ENCODE measurements at places on chromosomes 6 and 20.

DNA sequence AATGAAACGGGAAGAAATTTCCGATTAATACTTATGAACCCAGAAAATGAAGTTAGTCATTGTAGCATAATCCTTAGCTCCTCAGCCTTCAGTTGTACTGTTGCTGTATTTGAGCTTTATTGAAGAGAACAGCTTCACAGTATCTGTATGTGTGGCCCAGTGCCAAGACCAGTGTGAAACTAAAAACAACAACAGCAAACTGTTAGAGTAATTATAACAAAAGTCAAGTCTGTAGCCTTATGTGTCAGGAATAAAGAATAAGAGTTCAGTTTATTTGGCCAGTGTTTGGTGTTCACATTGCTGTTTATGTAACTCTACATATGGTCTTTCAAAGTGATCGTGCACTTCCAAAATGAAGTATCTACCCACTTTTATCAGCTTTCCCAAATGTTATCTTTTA lies 70.9 kb downstream of the ARID1B start:
- no peak for DNase-seq

DNA sequence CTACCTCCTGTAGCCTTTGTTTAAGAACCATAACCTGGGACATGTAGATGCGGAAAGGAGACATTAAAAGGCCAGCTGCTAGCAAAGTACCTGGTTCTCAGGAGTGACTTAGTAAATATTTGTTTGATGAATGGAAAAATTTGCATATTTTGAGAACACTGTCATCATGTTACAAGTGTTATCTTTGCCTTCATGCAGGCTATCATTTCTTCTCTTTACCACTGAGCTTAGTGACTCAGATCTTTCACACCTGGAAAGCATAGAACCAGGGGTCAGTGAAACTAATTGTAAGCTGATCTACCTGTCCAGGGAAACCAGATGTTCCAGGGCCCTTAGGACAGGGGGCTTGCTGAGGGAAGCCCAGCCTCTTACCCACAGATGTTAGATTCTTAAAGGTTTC lies 5.4 kb downstream of the ZFP57 start:
- DNase-seq, result no peak

- no peak for DNase-seq
Measured at GRCh38 chr6:103273048-103273447, 1586.7 kb downstream of the HACE1 start.

- no peak for DNase-seq
Measured at GRCh38 chr6:45116714-45117410, 211.3 kb upstream of the RUNX2 start.

DNA sequence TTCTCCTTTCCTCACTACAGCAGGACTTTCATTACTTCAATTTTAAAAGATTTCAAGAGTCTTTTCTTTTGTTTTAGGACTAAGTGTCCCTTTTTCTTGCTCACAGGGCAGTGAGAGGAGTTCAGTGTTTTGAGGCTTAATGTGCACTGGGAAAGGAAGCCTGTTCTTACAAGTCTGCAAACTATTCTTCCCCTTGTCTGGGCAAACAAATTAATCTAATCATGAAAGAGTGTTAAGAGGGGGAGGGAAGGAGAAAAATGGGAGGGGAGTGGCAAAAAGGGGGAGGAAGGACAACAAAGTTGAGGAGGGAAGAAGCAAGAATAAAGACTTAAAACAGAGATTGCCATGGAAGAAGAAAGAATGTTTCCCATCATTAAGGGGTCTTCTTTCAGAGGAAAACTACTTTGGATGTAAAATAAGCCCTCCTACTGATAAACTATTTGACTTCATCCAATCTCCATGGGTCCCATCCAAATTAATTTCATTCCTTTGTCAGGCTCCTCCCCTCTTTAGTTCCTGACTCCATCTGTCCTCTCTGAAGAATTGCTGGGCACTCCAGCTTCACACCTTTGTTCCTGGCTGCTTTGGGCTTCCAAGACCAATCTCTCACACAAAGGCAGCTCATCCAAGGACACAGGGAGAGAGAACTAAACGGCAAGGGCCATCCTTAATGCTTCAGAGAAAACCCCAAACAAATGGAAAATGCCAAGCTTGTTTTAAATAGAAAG lies 244.5 kb downstream of the TPBG start:
- no peak for DNase-seq

- DNase-seq, result peak; percentile 23
Measured at GRCh38 chr6:13327691-13328075, 654 bp downstream of the TBC1D7 start.

- no peak for DNase-seq
Measured at GRCh38 chr6:40011844-40012243, 77.6 kb upstream of the MOCS1 start.

GRCh38 chr6:150313781-150314180 lies 55.0 kb upstream of the IYD start:
- no peak for DNase-seq

GRCh38 chr6:19597809-19598320 lies 239.3 kb upstream of the ID4 start:
- DNase-seq, result no peak

DNA sequence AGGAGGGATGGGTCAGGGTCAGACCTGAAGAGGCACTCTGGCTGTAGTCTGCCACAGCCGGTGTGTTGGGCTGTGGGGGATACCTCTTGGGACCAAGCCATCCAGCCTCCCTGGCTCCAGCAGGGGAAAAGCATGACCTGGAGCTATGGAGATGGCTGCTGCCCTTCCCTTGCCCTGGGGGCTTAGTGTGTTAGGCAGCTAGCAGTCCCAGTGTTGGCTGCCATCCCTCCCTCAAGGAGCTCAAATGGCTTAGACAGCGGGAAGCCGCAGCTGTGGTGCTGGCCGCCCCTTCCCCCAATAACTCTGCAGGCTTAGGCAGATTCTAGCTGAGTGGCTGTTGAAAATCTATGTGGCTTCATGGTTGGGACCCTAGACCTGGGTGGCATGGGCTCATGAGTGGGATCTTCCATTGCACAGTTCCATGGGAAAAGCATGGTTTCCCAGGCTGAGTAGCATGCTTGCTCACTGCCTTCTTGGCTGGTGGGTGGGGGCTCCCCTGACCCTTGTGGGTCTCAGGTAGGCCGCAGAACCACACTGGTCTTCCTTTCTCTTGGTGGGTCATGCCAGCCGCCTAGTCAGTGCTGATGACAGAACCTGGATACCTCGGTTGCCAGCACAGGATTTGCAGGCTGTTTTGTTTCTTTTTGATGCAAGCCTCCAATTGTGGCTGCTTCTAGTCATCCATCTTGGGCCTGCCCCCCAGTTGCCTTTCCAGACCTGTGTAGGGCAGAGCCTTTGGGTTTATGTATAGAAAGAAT lies 69.0 kb upstream of the AHI1 start:
- DNase-seq, result no peak

GRCh38 chr6:158586652-158587051 lies 26.8 kb downstream of the TMEM181 start:
- no peak for DNase-seq

DNA sequence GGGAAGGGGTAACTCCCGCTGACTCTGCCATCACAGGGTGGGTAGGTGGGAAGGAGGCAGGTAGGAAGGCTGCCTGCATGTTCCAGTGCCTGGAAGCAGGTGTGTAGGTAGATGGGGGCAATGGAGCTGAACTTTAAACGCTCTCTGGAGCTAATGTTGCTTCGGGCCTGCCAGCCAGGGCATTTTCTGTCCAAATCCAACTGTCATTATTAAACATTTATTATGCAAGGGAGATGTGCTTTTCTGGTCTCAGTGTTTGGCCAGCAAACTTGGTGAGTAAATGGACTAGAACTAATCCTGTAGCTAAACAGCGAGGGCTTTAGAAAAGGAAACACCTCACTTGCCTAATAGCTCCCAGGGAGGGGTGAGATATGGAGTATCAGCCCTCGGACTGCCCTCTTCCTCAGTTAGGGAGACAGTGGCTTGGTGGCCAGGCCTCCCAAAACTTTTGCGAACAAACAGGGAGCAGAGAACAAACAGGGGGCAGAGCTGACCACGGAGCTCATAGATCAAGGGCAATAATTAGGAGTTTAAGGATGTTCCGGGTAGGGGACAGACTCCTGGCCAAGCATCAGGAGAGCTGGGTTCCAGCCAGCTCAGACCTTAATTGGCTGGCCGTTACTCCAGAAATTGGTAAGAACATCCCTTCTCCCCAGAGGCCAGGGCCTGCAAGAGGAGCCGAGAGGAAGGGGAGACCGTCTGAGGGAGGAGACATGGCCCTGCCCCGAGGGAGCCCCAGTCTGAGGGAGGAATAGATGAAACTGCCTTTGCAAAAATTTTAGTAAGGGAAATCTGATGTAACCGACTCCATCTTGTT lies 131.1 kb downstream of the VEGFA start:
- no peak for DNase-seq

GRCh38 chr6:137217801-137218472 lies 1.2 kb downstream of the IFNGR1 start:
- DNase-seq, result peak; percentile 28

DNA sequence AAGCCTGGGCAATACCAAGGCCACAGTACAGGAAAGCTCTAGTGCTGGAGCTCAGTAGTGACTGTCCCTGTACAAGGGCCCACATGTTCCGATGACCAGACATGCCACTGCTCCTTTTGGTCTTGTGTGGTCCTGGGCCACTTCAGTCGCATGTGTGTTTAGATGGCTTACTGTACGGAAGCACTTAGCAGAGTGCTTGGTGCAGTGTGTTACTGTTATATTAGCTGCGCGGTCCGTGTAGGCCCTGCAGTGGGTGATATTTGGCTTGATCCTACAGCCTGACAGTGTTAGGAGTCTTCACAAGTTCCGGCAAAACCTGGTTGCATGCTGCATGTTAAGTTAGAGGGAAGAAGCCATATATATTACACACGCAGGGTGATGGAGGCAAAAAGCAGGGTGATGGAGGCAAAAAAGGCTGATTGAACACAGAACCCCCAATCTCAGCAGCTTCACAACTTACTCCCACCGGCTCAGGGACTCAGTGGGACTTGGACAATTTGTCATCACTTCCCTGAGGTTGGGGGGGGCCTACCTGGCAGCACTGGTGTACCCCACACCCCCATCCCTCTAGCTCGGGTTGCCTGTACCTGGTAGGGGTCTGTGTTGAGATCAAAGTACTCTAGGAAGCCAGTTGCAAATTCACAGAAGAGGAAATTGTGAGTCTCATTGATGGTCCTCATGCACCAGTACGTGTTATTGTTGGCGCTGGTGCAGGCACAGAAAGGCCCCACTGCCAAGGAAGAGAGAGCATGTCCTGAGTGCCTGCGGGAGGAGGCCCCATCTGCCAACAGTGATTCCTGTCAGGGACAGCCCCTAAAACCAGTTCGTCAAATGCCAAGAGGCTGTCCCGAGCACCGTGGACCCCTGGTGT lies 122.6 kb downstream of the SULF2 start:
- no peak for DNase-seq

DNA sequence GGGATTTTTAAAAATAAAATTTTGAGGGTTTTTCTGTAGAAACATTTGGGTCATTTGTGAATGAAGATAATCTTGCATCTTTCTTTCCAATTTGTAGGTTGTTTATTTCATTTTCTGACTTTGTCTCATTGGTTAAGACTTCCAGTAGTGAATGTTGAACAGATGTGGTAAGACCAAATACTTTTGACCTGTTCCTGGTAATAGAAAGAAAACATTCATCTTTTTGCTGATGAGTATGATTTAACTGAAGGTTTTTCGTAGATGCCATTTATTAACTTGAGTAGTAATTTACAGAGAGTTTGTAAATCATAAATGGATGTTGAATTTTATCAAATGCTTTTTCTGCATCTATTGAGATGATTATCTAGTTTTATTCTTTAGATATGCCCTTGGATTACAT lies 416.1 kb upstream of the CITED2 start:
- DNase-seq, result no peak

- DNase-seq, result no peak
Measured at GRCh38 chr6:158372574-158372973, 60.3 kb downstream of the TULP4 start.

DNA sequence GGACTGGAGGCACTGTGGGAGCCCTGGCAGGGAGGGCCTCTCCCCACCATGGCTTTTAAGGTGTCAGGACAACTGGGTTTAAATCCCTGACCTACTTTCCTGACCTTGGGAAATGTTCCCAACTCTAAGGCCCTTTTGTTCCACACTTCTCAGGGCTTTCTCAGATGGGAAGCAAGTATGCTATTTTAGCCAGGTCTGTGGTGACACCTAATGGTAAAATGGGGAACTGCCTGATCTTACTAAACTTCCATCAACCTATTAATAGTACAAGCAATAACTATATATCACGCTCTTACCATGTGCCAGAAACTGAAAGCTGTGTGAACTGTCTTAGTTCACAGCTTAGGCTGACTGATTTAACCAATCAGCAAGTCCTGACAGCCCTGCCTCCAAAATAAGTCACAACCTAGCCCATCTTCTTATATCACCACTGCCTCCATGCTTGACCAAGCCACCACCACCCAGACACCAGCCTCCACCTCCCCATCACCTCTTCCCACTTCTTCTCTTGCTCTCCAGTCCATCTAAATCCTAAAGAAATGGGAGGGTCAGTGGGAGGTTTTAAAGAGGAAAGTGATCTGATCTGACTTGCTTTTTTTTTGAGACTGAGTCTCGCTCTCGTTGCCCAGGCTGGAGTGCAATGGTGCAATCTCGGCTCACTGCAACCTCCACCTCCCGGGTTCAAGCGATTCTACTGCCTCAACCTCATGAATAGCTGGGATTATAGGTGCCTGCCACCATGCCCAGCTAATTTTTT lies 6.9 kb upstream of the BLCAP start:
- DNase-seq, result peak; percentile 82

- DNase-seq, result no peak
Measured at GRCh38 chr6:108575905-108576494, 15.3 kb downstream of the FOXO3 start.
